Suppressor macrophage treated with lipopolysaccharide for 4 hours (primary cell): ENCODE measurements at places on chromosomes 1 and 21.

GRCh38 chr1:58249737-58250586 is 296.6 kb downstream of the OMA1 start:
- peak; percentile 6 for DNase-seq

DNA sequence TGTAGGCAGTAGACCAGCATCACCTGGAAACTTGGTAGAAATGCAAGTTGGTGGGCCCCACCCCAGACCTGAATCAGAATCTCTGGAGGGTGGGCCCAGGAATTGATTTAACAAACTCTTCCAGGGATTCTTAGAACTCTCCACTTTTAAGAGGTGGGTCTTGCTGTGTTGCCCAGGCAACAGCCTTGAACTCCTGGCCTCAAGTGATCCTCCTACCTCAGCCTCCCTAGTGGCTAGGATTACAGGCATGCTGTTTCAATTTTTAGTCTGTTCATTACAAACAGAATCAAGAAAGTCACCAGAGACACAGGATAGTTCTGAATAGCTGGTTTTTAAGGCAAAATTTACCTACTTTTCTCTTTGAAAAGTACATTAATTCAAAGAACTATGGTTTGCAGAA is 31.2 kb downstream of the NCF2 start:
- no peak for DNase-seq

- peak; percentile 81 for DNase-seq
Observed at GRCh38 chr1:11802973-11803885, 2.5 kb downstream of the MTHFR start.

DNA sequence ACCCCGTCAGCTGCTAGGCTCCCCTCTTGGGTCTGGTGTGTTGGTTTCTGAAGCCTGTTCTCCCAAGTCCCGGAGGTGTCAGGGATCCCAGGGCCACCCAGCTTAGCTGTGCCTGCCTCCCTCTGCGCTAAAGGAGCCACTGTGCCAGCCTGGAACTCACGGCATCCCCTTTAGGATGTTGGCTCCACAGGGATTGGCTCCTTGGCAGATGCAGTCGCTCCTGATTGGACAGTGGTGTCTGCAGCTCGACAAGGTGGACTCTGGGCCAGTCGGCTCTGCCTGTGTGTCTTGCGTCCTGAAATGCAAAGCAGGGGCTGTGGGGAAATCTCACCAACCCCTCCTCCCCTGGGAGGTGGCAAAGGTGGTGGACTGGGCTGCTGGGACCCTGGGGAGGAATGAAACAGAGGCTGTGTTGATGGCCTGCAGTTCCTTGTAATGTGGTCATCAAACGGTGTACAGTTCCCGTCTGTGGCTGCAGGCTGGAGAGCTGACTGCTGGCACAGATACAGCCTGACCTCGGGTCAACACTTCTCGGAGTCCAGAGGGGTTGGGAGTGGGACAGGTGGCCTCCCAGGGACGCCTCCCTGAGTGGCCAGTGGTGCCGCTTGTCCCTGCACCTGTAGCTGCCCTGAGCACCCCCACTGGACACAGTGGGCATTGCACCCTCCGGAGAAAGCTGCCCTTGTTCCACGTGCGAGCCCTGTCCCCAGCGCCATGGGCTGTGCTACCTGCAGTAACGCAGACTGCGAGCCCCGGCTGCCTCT is 11.5 kb upstream of the KCNAB2 start:
- DNase-seq = peak; percentile 32
